ENCODE measurements at places on chromosomes 3 and 15. TPM values are rescaled to one million over a fixed set of nuclear protein-coding genes. Genes with fewer than 3 reads are reported as not detected.

DNA sequence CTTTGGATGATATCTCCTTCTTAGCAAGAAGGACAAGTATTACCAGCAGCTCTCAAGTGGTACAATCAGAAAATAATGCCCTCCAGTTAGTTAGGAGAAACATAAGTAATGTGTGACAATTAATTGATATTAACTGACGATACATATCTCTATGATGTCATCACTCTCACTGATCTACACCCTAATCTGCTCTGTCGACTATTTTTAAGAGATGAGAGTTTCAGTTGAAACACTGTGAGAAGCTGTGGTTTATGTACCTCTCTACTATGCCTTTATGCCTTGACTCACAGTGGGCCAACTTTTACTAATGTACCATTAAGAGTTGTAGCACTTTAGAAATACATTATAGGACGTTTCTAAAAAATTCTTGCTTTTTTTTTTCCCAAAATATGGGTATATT, 8.6 kb downstream of the CEP152 start:
- H3K4me1 ChIP-seq: peaks cover 4% of the 10 kb centered on the region
- no peaks in the 10 kb centered on the region for H3K36me3 ChIP-seq
- H3K27ac ChIP-seq: no peak overlapping the region
- no peak for DNase-seq

- peaks cover 10% of the 10 kb centered on the region for H3K27me3 ChIP-seq
- DNase-seq: no peak
- H3K4me3 ChIP-seq: no peak overlapping the region
- H3K4me1 ChIP-seq: peaks cover 14% of the 10 kb centered on the region
These were observed 92.3 kb downstream of the ZNF621 start for GRCh38 chr3:40617084-40617483.

DNA sequence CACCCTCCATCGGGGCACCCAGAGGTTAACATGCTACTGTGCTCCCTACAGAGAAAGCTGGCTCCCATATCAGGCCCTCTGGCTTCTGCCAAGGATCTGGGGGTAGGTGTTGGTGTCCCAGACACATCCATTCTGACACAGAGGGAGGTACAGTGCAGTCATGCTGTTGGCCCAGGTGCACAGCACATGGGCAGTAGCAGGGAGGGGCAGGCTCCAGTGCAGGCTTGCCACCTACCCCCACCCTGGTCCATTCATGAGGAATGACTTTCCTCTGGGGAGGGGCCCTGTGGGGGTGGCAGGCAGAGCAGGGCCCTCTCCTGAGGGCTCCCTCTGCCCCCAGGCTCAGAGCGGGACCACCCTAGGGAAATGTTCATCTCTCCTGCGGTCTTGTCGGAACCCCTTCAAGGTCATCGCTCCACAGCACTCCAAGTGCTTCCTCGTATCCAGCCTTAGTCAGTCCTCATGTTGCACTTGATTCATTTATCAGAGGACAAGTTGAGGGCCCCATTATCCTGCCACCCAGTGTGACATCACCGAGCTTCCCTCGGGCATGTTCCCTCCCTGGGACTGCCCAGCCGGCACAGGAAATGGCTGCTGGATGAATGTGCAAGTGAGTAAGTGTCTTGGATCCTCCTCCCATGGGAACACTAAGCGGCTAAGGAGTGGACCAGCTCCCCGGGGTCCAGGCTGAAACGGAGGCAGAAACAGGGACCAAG, 10.0 kb downstream of the DUSP7 start:
- peaks cover 47% of the 10 kb centered on the region for H3K4me1 ChIP-seq
- no peak for DNase-seq
- no peak overlapping the region for H3K27ac ChIP-seq

DNA sequence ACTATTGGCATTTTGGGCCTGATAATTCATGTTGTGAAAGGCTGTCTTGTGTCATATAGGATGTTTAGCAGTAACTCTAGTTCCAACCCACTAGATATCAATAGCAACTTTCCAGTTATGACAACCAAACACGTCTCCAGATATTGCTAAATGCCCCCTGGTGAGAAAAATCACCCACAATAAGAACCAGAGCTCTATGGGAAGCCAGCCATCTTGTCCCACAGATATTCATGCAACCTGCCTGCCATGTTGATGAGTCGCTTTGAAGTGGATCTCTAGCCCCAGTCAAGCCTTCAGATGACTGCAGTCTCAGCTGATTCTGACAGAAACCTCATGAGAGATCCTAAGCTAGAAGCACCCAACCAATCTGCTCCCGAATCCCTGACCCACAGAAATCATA, 5.6 kb upstream of the TNIK start:
- no peaks in the 10 kb centered on the region for H3K36me3 ChIP-seq
- H3K4me1 ChIP-seq: peaks cover 4% of the 10 kb centered on the region
- no peak overlapping the region for H3K4me3 ChIP-seq
- no peak overlapping the region for H3K27ac ChIP-seq
- peaks cover 14% of the 10 kb centered on the region for H3K27me3 ChIP-seq

DNA sequence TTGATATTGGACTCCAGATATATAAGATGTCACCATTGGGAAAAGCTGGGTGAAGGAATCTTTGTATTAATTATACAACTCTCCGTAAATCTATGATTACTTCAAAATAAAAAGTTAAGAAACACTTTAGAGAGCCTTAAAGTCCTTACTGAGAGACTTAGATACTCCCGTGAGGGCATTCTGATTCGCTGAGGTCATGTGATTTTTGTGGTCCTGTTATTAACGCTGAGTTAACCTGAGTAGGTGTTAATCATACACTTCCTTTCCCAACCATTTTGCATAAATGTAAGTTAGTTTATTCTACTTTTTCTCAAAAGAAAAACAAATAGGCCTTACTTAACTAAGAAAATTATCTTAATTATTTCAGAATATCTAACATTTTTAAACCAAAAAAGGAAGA, 67.1 kb upstream of the LMOD3 start:
- no peak for DNase-seq
- no peaks in the 10 kb centered on the region for H3K27me3 ChIP-seq
- H3K27ac ChIP-seq: no peak overlapping the region
- H3K36me3 ChIP-seq: peaks cover 20% of the 10 kb centered on the region
- H3K4me3 ChIP-seq: no peak overlapping the region

- no peaks in the 10 kb centered on the region for H3K36me3 ChIP-seq
- H3K4me3 ChIP-seq: no peak overlapping the region
- no peak for DNase-seq
- H3K4me1 ChIP-seq: peaks cover 9% of the 10 kb centered on the region
- peaks cover 35% of the 10 kb centered on the region for H3K27me3 ChIP-seq
- H3K27ac ChIP-seq: no peak overlapping the region
These were observed 82.3 kb upstream of the RNF7 start for GRCh38 chr3:141655801-141656200.

DNA sequence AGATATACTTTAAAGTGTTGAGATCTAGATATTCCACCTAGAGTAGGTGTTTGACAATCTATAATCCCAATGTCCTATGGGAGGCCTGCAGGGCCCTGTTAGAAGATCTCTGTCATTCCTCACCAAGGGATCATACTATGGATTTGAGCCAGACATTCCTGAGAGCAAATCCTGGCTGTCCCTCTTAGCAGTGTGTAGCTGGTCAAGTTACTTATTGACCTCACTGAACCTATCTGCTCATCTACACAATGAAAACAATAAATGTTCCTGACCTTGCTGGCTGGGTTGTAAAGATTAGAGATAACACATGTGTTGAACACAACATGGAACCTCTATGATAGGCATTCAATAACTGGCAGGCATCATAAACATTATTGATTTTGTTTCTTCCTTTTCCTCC, 265.6 kb upstream of the ATP11B start:
- DNase-seq: peak; percentile 59
- H3K4me3 ChIP-seq: no peak overlapping the region
- no peaks in the 10 kb centered on the region for H3K4me1 ChIP-seq
- no peaks in the 10 kb centered on the region for H3K36me3 ChIP-seq
- H3K27ac ChIP-seq: no peak overlapping the region
- H3K27me3 ChIP-seq: no peaks in the 10 kb centered on the region

GRCh38 chr3:161672478-161672877, 175.9 kb downstream of the OTOL1 start:
- peaks cover 2% of the 10 kb centered on the region for H3K4me1 ChIP-seq
- no peaks in the 10 kb centered on the region for H3K27me3 ChIP-seq
- DNase-seq: peak; percentile 40
- H3K27ac ChIP-seq: no peak overlapping the region

DNA sequence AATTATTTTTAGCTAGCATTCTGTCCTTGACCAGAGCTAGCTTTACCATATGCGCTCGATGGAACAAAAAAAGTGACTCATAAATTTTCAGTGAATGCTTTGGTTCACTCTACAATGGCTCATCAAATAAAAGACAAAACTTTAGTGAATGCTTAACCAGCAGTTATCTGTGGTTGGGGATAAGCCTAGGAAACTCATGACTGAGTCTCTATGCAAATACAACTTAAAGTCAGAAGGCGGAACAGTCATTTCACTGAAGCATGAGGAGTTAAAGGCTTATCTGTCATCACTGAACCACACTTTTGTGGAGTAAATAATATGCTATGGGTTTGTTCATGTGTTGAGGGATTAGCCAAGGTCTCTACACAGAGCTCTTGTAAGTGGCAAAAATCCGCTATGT, 308.4 kb downstream of the SQOR start:
- no peak for DNase-seq
- H3K27ac ChIP-seq: no peak overlapping the region
- no peaks in the 10 kb centered on the region for H3K27me3 ChIP-seq
- H3K4me1 ChIP-seq: no peaks in the 10 kb centered on the region
- no peak overlapping the region for H3K4me3 ChIP-seq

- H3K27ac ChIP-seq: no peak overlapping the region
- no peak for DNase-seq
- H3K4me1 ChIP-seq: peaks cover 4% of the 10 kb centered on the region
- no peaks in the 10 kb centered on the region for H3K27me3 ChIP-seq
- no peak overlapping the region for H3K4me3 ChIP-seq
- H3K36me3 ChIP-seq: no peaks in the 10 kb centered on the region
These were observed 1.7 kb upstream of the NGLY1 start for GRCh38 chr3:25784971-25785370.

DNA sequence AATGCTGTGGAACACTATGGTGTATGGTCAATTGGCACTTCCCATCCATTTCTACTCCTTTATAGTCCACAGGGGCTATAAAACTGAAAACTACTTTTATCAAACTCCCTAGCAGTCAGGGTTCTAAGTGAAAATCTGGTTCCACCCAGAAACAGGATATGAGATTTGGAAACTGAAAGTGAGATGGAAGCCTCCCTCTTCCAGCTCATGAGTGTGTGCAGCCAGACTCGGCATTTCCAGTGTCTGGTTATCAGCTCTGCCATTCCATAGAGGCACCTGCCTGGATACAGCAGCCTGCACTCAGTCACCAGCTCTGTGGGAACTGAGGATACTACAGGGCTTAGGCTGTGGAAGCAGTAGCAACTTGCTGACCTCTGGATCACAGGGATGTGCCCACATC, 14.7 kb upstream of the PLA2G4F start:
- peaks cover 70% of the 10 kb centered on the region for H3K36me3 ChIP-seq
- no peak for DNase-seq
- H3K27ac ChIP-seq: no peak overlapping the region
- H3K27me3 ChIP-seq: no peaks in the 10 kb centered on the region
- no peaks in the 10 kb centered on the region for H3K4me1 ChIP-seq

Gene GHSR
- not detected for total RNA-seq

Gene SPSB4
- 13.1 TPM for total RNA-seq

Gene ATOSA
- total RNA-seq: 16.5 TPM

All from muscle of leg (tissue), 16 donors.